NCI-H1105 (cell line): ENCODE measurements at places on chromosomes 16 and 17.
A peak's percentile ranks its signal among the peaks of the same experiment; 100 is the strongest.

DNA sequence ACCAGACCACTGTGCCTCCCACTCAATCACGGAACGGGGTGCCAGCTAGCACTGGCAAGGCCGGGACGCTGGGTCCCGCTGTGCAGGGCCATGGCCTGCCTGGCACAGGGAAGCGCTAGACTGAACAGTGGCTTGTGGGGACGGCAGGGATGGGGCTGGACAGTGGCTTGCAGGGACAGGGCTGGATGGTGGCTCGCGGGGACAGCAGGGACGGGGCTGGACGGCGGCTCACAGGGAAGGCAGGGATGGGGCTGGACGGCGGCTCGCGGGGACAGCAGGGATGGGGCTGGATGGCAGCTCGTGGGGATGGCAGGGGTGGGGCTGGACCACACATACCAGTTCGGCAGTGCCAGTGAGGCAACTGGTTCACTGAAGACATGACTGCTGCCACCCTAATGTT, 32.6 kb downstream of the LMF1 start:
- DNase-seq = no peak

DNA sequence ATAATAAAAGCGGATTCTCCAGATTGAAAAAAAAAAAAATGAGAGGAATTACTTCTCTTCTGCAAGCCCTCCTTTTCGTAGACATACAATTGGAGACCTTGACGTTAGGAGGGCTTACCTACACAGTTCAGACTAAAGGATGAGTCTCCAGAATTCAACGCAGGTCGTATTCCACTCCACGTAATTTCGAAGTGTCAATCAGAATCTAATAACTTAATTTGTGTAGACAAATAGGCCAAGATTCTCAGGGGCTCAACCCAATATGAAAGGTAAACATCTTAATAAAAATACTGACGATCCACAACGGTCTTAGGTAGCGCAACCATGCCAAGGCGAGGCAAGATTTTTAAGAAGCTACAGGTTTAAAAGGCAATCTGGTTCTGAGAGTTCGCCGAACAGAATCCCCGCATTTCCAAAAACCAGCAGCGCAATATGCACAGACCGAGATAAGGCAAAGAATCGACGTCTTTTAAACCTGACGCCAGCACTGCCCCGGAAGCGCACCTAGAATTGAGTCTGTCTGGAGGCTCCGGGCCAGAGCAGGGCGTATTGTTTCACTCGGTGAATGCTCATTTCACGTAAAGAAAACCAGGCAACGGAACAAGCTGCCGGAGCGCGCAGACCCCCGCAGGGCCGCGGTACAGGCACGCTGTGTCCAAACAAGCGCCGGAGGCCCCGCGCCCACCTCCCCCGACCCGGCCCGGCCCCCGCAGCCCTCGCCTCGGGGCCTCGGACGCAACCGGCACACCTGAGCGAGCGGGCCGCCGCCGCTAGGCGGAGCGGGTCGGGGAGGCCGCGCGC, 623 bp downstream of the MBTPS1 start:
- DNase-seq = no peak

GRCh38 chr17:42112552-42113176, at the start of gene DHX58:
TSS of gene DHX58 (minus strand) at chr17:42112714. CDS start at chr17:42111892, 822 bp downstream.
- DNase-seq = no peak

DNA sequence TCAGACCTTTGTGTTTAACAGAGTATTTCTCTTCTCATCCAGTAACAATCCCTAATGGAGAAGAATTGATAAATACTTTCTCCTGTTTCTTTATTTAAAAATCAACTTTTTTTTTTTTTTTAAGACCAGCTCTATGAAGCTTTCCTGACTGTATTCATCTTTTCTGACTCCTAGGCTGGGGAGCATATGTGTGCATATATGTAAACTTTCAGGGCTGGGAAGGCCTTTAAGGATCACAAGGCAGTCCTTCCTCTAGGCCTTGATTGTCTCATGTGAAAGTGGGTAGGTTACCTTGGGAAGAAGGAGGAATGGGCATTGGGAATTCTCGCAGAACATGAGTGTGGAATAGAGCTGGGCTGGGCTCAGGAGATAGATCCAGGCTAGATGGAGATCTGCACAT, 292.9 kb upstream of the SALL1 start:
- DNase-seq = no peak

DNA sequence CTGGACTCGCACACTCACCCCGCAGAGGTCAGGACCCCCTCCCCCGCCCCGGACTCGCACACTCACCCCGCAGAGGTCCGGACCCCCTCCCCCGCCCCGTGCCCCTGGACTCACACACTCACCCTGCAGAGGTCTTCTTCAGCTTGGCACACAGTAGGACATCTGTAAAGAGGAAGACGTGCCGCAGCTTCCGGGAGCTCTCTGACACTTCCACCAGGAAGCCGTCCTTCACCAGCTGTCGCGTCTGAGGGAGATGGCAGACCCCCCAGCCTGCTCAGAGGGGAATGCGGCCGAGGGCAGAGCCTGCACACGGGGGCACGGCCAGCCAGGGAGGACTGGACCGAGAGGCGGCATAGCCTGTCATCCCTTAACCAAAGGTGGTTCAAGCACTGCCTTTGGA, 72.9 kb downstream of the TIMM22 start:
- no peak for DNase-seq

DNA sequence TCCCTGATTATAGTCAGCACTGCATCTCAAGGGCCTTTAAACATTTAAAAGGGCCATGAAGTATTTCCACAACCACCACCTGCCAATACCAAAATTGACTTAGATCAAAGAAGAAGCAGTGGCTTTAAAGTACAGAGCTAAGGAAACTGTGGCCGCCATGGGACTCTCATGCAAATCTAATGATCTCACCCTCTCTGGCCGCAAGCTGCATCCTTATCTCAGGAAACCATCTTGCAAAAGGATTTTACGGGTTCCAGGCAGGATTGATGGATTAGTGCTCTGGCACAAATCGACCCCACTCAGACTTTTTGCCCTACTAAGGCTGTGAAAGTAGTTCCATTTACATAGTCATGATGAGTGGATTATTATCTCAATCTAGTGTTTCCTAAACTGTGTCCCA, 22.6 kb downstream of the CDRT4 start:
- no peak for DNase-seq

- DNase-seq = no peak
Measured at GRCh38 chr17:44398692-44399691, 9.5 kb upstream of the ITGA2B start.

DNA sequence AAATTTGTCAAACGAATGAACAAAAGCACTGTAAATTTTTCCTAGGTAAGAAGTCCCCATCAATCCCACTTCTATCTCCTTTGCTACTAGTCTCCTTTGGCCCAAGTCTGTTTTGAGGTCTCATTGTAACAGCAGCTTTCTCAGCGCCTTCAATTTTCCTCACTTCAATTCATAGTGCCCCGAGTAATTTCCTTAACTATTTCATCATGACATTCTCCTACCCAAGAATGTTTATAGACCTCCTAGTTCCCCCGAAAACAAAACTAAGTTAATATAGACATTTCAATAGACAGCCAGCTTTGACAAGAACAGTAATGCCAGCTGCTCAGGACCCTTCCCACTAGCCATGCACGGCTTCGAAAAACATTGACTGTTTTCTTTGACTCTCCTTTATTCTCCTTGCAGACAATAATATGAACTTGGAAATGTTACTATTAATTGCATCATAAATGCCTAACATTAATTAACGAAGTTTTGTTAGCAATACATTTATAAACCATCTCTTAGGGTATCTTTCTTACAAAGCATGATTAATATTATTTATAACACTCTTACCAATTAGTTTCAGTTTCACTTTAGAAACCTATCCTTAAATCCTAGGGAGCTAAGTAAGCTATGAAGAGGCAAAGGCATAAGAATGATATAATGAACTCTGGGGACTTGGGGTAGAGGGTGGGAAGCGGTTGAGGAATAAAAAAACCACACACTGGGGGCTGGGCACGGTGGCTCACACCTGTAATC, 22.8 kb downstream of the GLG1 start:
- no peak for DNase-seq

GRCh38 chr16:52436339-52437276, 110.3 kb downstream of the TOX3 start:
- DNase-seq = peak; percentile 43

DNA sequence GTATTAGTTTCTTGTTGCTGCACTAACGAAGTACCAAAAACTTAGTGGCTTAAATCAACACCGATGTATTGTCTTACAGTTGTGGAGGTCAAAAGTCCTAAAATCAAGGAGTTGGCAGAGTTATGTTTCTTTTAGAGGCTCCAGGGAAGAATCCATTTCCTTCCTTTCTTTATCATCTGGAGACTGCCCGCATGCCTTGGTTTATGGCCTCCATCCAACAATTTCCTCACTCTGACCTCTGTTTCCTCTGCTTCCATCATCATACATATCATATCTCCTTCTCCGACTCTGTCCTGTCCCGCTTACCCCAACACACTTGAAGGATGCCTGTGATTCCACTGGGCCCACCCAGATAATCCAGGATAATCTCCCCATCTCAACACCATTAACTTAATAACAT, 627.8 kb downstream of the KCNJ2 start:
- no peak for DNase-seq

- DNase-seq = no peak
Measured at GRCh38 chr16:80680839-80681238, 123.6 kb downstream of the CDYL2 start.

DNA sequence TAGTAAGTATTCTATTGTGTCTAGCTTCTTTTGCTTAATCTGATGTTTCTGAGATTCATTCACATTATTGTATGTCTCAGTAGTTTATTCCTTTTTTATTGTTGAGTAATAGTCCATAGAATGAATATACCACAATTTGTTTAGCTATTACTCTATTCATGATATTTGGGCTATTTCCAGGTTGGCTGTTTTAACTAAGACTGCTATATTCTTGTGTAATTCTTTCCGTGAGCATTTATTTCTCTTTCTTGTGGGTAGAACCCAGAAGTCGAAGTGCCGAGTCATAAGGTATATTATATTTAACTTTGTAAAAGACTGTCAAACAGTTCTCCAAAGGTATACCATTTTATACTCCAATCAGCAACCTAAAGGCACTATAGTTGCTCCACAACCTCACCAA, 160.8 kb downstream of the ANKFN1 start:
- DNase-seq = no peak

DNA sequence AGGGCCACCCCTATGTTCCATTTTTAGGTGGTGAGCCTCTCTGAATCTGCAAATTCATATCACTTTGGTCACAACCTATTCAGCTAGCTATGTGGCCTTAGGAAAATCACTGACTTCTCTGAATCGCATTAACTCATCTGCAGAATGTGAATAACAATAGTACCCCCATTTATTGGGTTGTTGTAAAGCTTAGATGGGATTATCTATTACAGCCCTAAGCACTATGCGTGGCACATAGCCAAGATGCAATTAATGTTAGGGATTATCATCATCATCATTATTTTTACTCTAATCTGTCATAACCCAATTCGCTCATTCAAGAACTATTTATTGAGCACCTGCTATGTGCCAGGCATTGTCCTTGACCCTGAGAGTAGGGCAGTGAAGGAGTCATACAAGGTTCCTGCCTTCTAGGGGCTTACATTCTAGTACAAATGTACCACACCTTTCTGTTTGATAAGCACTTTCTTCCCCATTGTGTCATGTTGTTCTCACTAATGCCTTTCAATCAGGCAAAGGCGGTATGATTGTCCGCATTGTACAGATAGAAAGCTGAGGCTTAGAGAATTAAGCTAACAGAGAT, 38.5 kb downstream of the CHD9 start:
- no peak for DNase-seq

GRCh38 chr16:46701615-46702014, 12.2 kb downstream of the ORC6 start:
- no peak for DNase-seq
